ENCODE measurements at places on chromosomes 6 and 20. TPM values are rescaled to one million over a fixed set of nuclear protein-coding genes. Genes with fewer than 3 reads are reported as not detected.

The SCAF8 gene
- 20.2 TPM for total RNA-seq

The PMEPA1 gene
- total RNA-seq: 74.0 TPM

The CCN2 gene
- 530 TPM for total RNA-seq

The KCNQ5 gene
- total RNA-seq: 2.9 TPM

The MTFR2 gene
- 6.2 TPM for total RNA-seq

The HLA-DQA2 gene
- not detected for total RNA-seq

The LAMA4 gene
- total RNA-seq: 2.8 TPM

The RIPPLY2 gene
- total RNA-seq: not detected

The UQCC2 gene
- total RNA-seq: 26.7 TPM

The TOMM6 gene
- total RNA-seq: 253 TPM

The C20orf204 gene
- total RNA-seq: not detected

The LY6G6D gene
- not detected for total RNA-seq

The C20orf96 gene
- 2.3 TPM for total RNA-seq

The FGD2 gene
- not detected for total RNA-seq

The SYNDIG1 gene
- total RNA-seq: 0.13 TPM

The CDH26 gene
- total RNA-seq: not detected

The TNNC2 gene
- total RNA-seq: not detected

The PTGIS gene
- total RNA-seq: 0.98 TPM
